Kidney (tissue), 22 donors: ENCODE measurements at places on chromosomes 11 and 22.

DNA sequence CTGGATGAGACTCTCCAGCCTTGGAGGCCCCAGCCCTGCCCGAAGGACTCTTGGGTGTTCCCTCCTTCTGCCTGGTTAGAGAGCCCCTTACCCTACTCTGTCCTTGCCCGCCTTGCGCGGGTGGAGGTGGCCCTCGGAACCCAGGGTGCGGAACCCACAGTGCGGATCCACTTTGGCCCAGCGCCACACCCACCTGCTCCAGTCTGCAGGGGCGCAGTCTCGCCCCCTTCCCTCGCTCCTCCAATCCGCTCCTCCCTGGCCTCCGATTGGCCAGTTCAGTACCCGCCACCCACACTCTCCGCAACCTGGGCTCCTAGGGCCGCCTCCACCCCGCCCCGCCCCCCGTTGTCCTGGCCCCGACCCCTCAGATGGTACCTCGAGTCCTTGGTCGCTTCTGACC lies 2.4 kb downstream of the CAPN1 start:
- DNase-seq: peak; percentile 50

- no peak for DNase-seq
These were observed 10.7 kb downstream of the STIM1 start for GRCh38 chr11:3866206-3866605.

DNA sequence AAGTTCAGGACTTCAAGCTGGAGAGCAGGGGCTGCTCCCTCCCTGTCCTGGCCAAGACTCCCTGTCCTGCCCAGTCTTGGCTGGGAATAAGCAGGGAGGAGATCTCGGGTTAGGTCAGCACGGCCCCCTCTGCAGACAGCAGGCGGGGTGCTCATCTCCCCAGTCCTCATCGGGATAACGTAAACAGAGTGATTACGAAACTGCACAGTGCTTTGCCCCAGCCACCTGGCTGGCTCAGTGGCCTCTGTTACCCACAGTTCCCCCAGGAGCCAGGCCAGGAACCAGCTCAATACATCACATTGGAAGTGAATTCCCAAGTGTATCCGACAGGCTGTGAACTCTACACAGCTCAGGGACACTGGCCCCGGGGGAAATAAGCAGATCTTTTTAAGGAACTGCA lies 42.7 kb upstream of the KCNJ11 start:
- no peak for DNase-seq

DNA sequence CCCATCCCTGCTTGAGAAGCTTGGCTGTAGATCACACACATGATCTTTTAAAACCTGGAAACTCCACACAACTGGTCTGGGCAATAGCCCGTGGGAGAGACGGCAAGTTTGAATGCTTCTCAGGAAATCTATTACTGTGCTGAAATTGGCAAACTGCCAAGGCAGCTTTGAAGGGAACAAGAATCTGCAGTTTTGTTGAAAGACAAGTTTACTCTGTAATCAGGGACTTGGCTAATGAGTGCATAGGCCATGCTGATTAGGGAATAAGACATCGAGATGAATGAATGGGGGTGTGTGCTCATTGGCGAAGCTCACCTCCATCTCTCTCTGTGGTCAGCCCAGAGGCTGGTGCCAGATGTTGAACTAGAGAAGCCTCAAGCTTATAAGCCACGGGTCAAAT lies 218.8 kb downstream of the HIPK3 start:
- peak; percentile 90 for DNase-seq

GRCh38 chr22:30327864-30328345 lies 1.2 kb upstream of the TBC1D10A start:
- DNase-seq: no peak

- DNase-seq: no peak
These were observed 19.9 kb downstream of the IGHMBP2 start for GRCh38 chr11:68923614-68924013.

DNA sequence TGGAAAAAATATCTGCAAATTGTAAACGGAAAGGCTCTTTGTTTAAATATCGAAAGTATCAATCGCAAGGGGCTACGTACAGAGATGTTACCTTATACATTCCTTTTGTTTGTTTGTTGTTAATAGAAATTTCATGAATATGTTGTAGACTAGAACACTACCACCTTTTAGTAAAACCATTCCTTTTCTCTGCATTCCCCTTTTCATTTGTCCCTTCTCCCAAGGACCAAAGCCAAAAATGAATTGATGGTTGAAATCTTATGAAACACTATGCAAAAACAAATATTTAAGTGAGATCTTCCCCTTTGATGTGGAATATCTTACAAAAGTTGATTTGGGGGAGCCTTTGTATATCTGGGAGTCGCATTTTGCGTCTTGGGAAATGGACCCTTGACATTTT lies 2.1 kb downstream of the SLC17A6 start:
- no peak for DNase-seq

- DNase-seq: no peak
These were observed 57.6 kb upstream of the FTH1 start for GRCh38 chr11:62024936-62025486.

DNA sequence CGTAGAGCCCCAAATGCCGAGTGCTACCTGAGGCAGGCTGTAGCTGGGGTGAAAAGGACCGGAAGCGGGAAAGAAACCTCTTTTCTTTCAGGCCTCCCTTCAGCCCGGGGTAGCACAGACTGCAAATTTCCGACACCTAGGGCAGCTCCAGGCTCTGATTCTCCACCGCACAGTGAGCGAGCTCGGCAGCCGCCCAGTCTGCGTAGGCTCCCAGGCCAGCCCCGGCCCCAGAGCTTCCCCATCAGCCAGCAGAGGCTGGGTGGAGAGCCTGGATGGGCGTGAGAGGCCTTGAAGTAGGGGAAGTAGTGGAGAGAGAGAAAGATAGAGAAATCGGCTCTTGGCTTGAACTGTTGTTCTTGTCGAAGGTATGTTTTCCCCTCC lies 9.3 kb upstream of the PAX6 start:
- no peak for DNase-seq

- DNase-seq: no peak
These were observed 11.2 kb upstream of the GAB2 start for GRCh38 chr11:78428773-78429172.

GRCh38 chr11:42779555-42779954 lies 532.2 kb upstream of the API5 start:
- no peak for DNase-seq

GRCh38 chr22:27990451-27990840 lies 71.4 kb upstream of the PITPNB start:
- DNase-seq: no peak

- no peak for DNase-seq
These were observed 2.5 kb downstream of the MAP4K2 start for GRCh38 chr11:64800303-64801157.

GRCh38 chr11:65891219-65892136 lies 1.0 kb downstream of the CCDC85B start:
- DNase-seq: peak; percentile 75

DNA sequence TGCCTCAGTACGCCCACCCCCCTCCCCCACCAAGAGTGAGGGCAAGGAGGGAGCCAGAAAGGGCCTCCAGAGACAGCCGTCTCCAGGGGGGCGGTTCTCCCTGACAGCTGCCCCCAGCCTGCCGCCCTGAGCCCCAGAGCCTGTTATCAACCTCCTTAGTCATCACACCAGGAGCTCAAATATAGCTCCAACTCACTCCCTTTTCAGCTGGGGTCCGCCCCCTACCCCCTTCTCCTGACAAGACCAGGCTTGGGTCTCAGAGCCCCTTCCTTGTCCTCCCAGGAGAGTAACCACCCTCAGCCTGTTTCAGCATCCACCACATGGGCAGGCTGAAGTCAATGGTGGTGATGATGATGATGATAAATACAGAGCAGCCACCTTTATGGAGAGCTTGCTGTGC lies 2.5 kb upstream of the INPP5J start:
- no peak for DNase-seq
